ENCODE measurements at places on chromosomes 16 and 17.

GRCh38 chr16:28891964-28892890 is 13.9 kb downstream of the ATP2A1 start:
- no peak for DNase-seq

DNA sequence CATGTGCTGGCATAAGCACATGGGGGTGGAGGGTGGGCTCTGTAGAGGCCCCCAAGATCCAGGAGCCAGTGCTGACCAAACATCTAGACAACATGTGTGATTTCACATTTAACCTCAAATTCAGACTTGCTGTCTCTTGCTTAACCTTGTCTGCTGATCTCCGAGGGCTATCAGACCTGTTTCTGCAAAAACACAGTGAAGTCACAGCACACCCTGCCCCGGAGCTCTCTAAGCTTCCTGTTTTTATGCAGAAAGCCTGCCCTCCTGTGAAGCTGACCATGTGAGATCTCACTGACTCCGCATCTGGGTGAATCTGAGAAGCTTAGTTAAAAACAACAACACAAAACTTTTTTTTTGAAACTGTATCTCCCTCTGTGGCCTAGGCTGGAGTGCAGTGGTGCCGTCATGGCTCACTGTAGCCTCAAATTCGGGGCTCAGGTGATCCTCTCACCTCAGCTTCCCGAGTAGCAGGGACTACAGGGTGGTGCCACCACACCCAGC is 6.6 kb upstream of the DPEP2 start:
- no peak for DNase-seq

- no peak for DNase-seq
These were observed 146.6 kb downstream of the SKAP1 start for GRCh38 chr17:48283411-48283810.

DNA sequence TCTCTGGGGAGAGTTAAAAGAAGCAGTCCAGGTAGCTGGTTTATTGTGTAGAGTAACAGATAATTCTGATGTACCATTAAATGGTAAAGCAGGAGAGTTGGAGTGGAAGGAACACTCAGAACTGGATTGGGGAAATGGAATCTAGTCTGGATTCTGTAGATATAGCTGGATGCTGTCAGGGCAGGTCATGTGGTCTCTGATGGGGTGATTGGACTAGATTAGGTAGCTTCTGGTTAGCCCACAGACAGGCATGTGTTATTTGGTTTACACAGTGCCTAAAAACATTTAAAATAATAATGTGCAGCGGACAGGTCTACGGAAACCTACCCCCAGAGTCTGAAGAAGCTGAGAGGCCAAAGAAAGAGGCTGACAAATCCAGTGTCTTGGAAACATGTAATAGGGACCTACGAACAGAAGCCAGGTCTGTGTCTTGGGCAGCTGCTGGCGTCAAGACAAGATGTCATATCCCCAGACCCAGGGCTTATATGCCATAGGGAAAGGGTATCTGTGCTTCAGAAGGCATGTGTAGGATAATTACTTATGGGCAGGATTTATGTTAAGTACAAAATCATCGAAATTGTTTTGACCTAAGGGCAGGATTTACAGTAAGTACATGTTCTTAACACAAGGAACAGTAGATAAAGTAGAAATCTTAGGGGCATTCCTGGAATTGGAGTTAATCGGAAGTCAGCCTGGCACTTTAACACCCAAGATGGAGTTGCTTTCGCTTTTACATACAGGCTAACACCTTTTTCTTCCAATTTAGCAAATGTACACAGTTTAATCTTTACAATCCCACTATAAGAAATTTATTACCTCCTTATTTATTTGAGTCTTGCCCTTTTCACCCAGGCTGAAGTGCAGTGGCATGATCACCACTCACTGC is 12.4 kb downstream of the LUC7L3 start:
- no peak for DNase-seq

Data from skeletal muscle cell (primary cell).